Stimulated activated naive CD8-positive, alpha-beta T cell treated with anti-CD3 and anti-CD28 coated beads, Interleukin-15, Interleukin-2, amounts not matched to agents 100 U/mL and 50 U/mL, for 24 hours (primary cell): ENCODE measurements at places on chromosomes 12 and 14.

DNA sequence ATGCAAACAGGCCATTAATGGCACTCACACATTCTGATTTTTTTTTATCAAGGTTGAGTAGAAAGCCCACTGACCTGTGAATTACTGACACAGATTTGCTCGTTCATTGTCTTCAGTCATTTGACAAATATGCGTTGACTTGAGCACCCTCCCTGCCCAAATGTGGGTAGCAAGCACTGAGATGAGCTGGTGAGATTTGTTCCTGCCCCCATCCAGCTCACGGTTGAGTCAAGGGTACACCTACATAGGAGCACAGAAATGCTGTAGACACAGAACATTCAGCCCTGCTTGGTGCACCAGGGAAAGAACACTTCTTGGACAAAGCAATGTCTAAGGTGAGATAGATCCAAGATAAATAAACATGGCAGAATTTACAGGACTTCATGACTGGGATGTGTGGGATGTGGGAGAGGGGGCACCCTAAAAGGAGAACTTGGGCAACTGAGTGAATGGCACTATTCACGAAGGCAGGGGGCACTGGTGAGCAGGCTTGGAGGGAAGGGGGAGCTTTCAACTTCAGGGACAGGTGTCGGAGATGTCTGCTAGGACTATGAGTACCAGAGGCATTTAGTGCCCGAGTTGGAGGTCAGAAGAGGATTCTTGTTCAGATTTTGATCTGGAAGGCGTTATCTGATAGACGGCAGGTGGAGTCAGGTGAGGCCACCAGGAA is 213.4 kb downstream of the VRK1 start:
- no peak for DNase-seq

DNA sequence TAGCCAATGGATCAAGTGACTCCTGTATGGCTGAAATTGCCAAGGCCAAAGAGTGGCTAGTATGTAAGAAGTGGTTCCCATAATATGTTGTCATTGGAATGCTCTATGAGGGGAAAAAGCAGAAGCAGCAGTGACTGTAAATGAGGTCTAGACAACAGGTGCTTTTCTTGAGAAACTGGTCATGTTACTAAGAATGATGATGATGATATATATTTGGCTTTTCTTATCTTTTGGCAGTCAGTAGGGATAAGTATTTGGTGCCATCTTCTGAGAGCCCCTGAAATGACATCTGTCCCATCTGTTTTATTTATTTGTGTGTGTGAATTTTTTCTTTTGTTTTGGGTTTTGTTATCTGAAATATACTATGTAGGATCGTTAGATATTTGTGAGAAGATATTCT is 141.7 kb downstream of the SYT1 start:
- DNase-seq, result no peak

GRCh38 chr12:72209086-72209485 is 63.1 kb upstream of the TRHDE start:
- DNase-seq, result no peak

DNA sequence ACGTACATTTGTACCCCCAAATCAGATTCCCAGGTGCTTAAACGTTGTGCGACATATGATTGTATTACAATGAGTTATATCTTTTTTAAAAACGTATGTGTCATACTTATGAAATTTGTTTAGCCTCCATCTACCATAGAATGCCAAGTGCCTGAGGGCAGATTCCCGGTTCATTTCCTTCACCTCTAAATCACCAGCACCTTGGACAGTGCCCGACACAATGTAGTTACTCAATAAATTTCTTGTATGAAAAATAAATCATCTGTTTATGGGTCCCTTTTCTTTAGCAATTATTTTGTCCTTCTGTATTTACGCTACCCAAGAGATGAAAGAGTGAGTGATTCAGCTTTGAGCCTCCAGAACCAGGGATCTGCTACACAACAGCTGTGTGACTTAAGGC is 157.4 kb downstream of the TBX5 start:
- DNase-seq, result no peak

GRCh38 chr12:51972849-51973273 is 21.4 kb downstream of the ACVR1B start:
- peak; percentile 77 for DNase-seq

DNA sequence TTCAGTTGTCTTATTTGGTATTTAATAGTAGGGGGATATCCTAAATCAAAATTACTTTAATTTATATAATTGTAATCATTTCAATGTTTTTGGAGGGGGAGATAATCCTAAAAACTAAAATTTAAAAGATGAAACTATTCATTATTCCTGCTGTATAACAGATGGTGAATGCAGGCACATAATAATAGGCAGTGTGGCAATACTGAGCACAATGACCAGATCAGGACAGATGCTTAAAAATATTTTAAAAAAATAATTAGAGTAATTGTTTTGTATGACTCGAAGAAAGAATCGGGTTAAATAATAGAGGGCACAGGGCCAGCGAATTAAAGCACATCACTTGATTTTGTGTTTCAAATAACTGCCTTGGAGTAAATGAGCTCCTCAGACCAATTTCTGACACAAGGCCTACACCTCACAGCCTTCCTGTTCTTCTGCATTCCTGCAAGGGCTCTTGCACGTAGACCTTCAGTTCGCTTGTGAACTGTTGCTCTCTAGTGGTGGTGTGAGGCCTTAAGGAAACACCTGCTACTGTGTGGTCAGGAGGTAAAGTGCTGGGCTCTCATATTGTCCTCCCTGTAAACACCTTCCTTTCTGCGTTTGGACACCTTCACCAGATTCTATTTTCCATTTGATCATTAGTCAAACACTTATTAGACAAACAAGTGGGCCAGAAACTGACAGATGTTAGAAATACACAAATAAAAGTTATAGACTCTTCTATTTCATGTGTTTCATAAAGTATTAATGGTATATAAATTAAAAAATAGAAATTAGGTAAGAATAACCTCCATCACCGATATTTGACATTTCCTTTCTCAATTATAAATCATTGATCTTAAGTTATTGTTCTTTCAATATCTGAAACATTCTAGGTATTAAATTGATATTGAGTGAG is 29.3 kb upstream of the KLRF1 start:
- DNase-seq, result peak; percentile 57

DNA sequence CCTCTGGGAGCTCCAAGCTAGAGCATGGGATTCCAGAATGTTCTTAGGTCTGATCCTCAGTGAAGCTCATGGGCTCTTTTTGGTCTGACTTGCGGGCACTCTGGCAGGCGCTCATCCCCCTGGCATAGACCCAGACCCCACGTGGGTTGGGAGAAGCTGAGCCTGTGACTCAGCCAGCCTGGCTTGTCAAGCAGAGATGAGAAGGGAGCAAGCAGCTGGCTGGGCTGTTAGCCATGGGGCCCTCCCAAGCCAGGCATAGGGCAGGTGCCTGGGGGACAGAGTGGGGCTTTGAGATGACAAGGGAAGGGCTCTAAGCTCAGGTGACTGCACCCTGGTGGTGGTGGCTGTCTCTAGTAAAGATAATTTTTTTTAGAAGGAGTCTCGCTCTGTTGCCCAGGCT is 80.3 kb upstream of the NOS1 start:
- no peak for DNase-seq

- no peak for DNase-seq
Measured at GRCh38 chr12:66237505-66238175, 48.6 kb downstream of the IRAK3 start.

- DNase-seq, result no peak
Measured at GRCh38 chr14:25484235-25484634, 434.3 kb upstream of the STXBP6 start.

- peak; percentile 57 for DNase-seq
Measured at GRCh38 chr12:9064201-9064814, 51.4 kb downstream of the A2M start.

DNA sequence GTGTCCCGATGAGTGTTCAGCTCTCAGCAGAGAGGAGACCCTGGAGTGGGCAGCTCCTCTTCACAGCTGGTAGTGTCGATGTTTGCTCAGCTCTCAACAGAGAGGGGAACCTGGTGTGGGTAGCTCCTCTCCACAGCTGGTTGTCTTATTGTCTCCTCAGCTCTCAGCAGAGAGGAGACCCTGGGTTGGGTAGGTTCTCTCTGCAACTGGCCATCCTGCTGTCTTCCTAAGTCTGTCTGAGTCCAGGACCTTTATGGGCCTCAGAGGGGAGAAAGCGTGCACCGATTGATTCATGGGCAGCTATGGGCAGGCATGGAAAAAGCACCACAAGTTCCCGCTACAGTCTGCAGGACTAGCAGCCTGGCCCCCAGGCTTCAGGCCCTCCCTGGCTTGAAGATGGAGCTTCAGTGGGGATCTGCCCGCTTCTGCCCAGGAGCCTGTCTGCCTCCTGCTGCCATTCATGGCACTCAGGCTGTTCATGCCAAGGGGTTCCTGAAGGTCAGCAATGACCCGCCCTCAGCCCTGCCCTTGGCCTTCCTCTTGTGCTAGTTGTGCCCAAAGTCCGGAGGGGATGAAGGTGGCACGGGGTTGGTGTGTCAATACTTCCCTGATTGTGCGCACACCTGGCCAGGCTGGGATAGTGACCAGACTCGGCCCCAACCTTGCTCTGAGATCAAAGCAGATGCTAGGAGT is 224.2 kb downstream of the KCNC2 start:
- DNase-seq, result no peak

- no peak for DNase-seq
Measured at GRCh38 chr12:108029051-108029835, 99.8 kb upstream of the WSCD2 start.

DNA sequence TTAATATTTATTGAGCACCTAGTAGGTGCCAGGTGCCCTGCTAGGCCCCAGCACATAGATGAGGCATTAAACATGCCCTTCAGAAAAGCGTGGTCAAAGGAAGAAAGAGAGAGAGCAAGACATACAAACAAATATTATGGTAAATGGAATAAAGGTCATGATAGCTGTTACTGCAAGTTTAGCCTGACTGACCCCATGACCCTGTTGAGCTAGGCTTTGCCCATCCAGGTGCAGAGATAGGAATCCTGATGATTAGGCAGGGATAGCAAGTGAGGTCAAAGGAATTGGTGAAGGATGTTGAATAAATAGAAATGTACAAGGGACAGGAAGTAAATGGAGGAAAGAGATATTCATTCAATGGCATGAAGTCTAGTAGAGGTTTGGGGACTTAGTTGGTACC is 33.4 kb upstream of the SLC15A5 start:
- DNase-seq, result no peak
